ENCODE measurements at places on chromosomes 5 and 9. TPM values are rescaled to one million over a fixed set of nuclear protein-coding genes. Genes with fewer than 3 reads are reported as not detected.

- DNase-seq, result no peak
Observed at GRCh38 chr9:125549465-125549871, 157.5 kb downstream of the MAPKAP1 start.

The RASGRF2 gene
- total RNA-seq, result 0.40 TPM

DNA sequence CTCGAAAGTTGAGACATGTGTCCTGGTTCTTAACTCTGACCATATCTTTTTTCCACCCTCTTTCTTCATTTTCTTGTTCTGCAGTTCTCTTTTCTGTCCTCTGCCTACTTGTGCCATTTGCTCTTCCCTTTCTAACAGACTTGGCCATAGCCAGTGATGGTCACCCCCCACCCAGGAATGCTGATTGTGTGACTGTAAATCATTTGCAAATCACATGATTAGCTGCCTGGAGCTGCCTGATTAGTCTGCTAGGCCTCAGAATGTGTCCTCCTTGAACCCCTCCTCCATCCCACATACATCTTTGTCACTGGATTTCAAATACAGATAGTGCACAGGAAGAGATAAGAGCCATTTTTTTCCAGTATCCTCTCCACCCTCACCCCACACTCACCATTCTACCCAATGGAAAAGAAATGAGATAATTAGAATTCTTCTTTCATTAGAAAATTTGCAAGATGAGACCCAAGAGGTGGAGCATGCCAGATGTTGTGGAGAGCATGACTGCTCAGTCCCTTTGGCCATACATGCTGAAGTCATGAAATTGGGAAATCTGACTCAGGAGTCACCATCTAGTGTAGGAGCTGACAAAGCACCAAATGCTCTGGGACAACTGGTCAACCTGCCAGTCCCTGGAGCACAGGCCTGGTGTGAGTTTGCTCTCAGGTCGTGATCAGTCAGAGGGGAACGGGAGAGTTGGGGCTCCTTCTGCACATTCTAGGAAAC is 538.2 kb downstream of the CCDC171 start:
- no peak for DNase-seq

DNA sequence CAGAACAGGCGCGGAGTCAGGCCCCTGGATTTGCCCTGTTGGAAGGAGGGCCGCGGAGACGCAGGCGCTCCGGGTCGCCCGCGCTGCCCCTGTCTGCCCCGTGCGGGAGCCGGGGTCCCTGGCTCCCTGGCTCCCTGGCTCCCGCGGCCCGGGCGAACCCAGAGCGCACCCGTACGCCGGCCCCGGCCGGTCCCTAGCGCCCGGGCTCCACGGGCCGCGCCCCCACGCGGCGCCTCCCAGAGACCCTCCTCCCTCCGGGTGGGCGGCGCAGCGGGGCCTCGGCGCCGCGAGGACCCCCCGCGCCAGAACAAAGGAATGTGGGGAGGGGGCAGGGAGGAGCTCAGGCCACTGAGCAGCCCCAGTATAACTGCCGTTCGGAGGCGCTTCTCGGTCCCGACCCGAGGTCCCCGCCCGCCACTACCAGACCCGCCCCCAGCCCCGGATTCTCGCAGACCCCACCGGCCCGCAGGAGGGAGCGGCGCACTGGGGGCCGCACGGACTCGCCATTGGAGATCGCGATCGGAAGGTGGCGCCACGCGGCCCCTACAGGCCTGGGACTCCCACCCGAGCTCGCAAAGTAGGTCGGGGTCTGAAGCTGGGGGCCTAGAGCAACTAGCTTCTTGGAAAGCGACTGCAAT is 2.4 kb downstream of the NFIL3 start:
- peak; percentile 80 for DNase-seq

- no peak for DNase-seq
Observed at GRCh38 chr5:859391-859790, 8.6 kb upstream of the ZDHHC11 start.

DNA sequence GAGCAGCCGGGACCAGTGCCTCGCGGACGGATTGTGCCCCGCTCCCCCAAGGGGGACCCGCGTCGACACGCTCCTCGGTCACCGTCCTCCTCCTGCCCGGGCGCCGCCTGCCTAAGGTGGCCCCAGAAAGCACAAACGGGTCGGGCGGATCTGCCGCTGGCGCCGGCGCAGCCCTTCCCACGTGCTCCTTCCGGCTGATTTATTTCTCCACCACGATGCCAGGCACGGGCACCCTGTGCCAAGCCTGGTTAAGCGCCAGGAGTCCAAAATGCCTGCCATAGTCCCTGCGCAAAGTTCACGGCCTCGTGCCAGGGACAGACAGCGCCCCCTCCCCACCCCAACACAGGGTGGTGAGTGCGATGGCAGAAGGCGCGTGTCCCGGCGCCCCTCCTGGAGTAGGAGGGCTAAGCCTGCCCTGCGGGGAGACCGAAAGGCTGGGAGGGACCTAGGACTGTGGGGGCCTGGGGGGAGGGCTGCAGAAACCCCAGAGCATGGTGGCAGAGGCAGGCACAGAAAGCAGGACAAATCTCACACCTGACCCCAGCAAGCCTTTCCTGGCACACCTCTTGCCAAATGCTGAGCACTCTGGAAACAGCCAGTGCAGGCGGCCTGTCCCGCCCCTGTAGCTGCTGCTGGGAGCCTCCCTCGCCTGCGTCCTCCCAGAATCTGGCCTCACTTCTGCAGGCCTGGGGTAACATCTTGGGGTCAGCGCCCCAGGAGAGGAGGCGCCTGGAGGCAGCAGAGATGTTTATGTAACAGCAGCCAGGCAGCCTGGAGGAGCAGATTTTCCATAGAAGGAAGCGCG is 1.1 kb upstream of the NOTCH1 start:
- DNase-seq, result peak; percentile 64

DNA sequence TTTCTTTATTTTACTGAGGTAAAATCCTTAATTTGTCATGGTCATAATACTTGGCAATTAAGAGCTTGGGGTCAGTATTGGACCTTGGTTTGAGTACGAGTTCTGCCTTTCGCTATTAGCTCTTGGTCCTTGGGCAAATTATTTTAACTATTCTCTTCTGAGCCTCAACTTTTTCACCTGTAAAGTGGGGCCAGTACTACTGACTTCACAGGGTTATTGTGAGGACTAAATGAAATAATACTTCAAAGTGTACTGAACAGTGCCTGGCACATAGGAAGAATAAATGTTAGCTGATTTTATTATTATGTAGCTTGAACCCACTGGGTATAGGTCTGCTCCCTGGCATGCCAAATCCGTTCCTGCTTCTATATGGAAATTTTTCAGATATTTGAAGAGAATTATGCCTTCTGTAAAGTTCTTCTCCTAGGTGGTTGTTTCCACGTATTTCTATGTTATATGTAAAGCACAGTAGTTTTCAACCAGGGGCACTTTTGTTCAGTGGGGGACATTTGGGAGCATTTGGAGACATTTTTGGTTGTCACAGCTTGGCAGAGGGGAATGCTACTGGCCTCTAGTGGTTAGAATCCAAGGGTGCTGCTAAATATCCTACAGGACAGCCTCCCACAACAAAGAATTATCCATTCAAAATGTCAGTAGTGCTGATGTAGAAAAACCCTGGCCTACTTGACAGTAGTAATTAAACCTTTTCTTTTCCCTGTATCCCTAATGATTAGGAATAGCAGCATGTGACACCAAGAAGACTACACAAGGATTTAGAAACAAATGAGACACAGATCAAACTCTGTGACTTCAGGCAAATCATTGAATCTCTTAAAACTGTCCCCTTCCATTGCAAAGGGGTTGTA is 4.5 kb downstream of the RCL1 start:
- DNase-seq, result peak; percentile 70

The ZBTB34 gene
- 21.9 TPM for total RNA-seq

- DNase-seq, result no peak
Observed at GRCh38 chr9:80794197-80794596, 895.1 kb downstream of the TLE1 start.

DNA sequence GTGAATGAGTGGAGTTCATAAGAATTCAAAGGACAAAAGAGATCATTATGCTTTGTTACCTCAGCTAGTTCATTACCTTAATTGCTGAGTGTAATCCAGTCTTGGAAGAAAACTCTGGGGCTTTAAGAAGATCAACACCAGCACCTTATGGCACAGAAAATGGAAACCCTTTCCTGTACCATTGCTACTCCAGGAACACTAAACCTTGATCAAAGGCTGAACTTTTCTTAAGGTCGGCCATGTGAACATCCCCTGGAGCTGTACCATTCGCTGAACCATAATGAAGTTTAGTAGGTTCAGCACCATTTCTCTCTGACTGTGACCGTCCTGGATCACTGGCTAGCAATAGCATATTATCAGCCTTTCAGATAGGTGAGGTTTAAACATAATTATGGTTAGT is 97.4 kb downstream of the PBX3 start:
- DNase-seq, result no peak

DNA sequence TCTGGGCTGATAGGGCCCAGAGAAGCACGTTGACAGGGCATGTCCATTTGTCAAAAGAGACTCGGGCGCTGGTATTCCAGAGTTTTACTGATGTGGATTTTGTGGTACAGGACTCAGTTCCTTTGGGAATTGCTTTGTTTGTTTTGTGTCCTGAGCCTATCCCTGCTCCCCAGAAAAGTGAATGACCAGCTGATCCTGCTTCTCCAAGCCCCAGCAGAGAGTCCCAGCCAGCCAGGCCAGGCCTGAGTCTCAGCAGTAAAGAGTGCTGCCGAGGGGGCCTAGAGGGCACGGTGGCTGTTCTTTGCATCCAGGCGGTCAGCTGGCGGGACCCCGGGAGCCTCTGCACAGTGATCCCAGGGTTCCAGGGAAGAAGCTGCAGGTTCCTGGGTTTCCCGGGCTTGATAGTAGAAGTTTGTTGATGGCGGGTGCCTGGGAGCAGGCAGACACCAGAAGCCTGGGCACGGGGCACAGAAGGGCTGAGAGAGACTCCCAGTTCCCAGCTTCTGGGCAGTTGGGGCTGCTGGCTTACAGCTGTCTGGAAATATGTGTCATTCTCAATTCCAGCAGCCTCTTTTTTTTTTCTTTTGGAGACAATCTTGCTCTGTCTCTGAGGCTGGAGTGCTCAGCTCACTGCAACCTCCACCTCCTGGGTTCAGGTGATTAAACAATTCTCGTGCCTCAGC is 8.7 kb downstream of the PRDM12 start:
- no peak for DNase-seq

- peak; percentile 80 for DNase-seq
Observed at GRCh38 chr9:130421802-130422276, 22.9 kb upstream of the ASS1 start.

The SHROOM1 gene
- 2.0 TPM for total RNA-seq

DNA sequence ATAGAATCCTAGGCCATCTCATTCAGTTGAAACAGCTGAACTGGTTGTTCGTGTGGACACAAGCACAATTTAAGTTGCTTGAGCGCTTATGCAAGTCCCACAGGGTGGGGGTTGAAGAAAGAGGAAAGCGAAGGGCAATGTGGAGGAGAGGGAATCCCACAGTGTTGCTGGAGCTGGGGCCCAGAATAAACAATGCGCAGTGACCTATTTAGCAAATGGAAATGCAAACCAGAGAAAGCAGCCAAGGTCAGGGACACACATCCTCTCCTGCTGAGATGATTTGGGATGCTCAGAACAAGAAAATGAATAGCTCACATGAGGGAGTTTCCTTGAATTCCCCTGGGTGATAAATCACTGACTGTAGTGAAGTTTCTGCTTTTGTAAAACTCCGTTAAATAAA is 838.3 kb downstream of the TLE4 start:
- DNase-seq, result peak; percentile 5

The PFDN1 gene
- 79.8 TPM for total RNA-seq

- DNase-seq, result no peak
Observed at GRCh38 chr5:179139936-179140235, 79.7 kb downstream of the ZNF354C start.

- no peak for DNase-seq
Observed at GRCh38 chr5:142918959-142919635, 148.9 kb downstream of the ARHGAP26 start.

The PLPP7 gene
- total RNA-seq, result 11.5 TPM

DNA sequence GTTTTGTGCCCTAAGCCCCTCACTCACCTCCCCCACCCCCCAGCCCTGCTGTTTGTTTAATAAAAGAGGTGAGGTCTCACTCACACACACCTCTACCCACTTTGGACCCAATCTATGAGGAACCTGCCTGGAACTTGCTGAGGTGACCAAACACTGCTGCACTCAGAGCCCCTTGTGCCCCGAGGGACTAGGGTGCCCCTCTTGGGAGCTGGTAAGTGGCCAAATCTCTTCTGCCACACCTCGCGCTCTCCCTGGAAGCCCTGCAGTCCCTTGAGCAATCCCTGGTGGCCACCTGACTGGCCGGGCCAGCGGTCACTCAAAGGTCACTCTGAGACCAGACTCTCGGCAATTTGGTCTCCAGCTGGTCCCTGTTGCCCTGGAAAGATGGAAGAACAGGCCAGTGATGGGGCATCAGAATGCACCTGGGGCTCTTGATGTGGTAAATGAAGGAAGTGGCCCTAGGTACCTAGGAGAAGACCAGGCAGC is 157.2 kb downstream of the MED10 start:
- no peak for DNase-seq

- no peak for DNase-seq
Observed at GRCh38 chr5:1698589-1699316, 100.9 kb downstream of the MRPL36 start.

The NUTM2F gene
- 0.22 TPM for total RNA-seq

The BTNL3 gene
- total RNA-seq, result 0.34 TPM

- peak; percentile 59 for DNase-seq
Observed at GRCh38 chr5:9222054-9222976, 323.6 kb downstream of the SEMA5A start.

GRCh38 chr9:18457510-18457909 is 16.4 kb upstream of the ADAMTSL1 start:
- no peak for DNase-seq

The CDX1 gene
- total RNA-seq, result not detected

The RNF180 gene
- total RNA-seq, result 7.0 TPM

The BHMT2 gene
- total RNA-seq, result not detected

GRCh38 chr5:140576776-140577201 is 12.2 kb downstream of the SLC35A4 start:
- DNase-seq, result no peak

GRCh38 chr9:86246752-86247161 is 12.7 kb downstream of the C9orf153 start:
- DNase-seq, result peak; percentile 26

- no peak for DNase-seq
Observed at GRCh38 chr5:127577458-127577857, 60.0 kb downstream of the PRRC1 start.

The SCGB3A2 gene
- not detected for total RNA-seq
